ENCODE measurements at places on chromosomes 7 and 10.
A peak's percentile ranks its signal among the peaks of the same experiment; 100 is the strongest.

- no peak for DNase-seq
Measured at GRCh38 chr7:107860981-107861652, 29.9 kb upstream of the DLD start.

- no peak for DNase-seq
Measured at GRCh38 chr10:102230264-102230860, 4.3 kb downstream of the ELOVL3 start.

GRCh38 chr7:153258686-153259085 is 499.1 kb downstream of the ACTR3B start:
- no peak for DNase-seq

GRCh38 chr10:29701306-29701705 is 66.5 kb upstream of the SVIL start:
- DNase-seq, result no peak

DNA sequence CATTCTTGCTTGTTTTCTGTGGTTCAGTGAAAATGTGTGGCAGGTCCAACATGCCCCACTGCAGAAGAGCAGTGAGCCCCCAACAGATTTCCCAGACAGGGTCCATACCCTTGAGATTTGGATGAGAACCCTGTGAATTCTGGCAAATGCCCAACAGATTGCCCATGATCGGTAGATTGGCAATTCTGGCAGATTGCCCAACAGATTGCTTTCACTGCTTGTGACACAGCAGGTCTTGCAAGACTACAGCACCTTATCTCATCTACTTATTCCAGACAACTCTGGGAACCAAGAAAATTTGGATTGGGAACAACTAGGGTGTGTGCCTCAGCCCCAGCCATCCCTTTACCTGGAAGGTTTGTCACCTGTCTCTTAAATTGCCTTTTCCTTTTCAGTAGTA is 143.7 kb upstream of the COL1A2 start:
- no peak for DNase-seq

- DNase-seq, result no peak
Measured at GRCh38 chr7:84274029-84274638, 79.5 kb upstream of the SEMA3A start.

DNA sequence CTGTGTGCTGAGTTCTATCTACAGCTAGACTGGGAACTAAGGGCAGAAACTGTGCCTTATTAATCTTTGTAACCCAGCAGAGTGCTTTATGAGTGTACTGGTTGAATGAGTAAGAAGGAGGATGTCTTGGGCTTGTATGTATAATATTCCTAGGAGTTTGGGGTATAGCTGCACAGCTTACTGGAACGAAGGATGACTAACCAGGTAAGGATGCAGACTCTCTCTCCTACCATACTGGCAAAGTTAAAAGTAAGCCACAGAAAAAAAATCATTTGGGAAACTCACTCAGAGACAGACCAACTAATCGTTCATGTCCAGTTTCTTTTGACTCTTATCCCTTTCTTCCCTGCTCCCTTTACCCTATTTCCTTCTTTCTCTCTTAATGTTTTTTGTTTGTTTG is 1.4 kb upstream of the DHTKD1 start:
- DNase-seq, result no peak

DNA sequence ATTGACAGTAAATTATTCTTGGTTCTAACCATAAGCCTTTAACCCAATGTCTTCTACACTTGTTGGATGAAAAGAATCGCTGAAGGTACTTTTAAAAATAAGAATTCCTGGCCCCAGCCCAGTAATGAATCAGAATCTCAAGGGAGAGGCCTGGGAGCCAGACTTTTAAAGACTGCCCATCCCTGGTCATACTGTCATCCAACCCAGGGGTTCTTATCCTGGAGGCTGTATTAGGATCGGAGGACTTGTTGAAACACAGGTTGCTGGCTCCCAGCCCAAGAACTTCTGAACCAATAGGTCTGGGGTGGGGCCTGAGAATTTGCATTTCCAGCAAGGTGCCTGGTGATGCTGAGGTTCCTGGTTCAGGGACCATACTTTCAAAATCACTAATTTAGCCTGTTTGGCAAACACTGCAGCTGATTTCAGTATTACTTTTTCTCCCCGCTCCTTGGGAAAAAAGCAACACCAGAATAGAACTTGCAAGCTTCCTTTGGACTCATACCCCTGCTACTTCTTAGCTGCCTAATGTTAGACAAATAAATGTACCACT is 79.5 kb upstream of the FAM133B start:
- no peak for DNase-seq

DNA sequence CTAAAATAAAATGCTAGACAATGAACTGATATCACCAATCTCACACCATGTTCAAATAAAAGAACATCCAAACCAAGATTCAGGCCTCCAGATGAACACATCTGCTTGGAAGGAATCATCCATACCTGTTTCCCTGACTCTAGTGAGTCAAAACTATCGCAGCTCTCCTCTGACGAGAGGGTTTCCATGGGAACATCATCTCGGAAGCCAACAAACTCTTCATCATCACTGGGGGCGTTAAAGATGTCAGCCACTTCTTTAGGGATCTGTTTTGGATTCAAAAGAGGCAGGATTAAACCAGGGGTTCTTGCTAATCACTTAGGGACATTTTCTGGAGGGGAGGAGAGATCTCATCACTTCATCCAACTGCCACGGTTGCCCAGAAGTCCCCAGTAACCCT is 29.1 kb downstream of the CDCA7L start:
- DNase-seq, result peak; percentile 49

- DNase-seq, result no peak
Measured at GRCh38 chr7:69804962-69805361, 206.7 kb downstream of the AUTS2 start.

DNA sequence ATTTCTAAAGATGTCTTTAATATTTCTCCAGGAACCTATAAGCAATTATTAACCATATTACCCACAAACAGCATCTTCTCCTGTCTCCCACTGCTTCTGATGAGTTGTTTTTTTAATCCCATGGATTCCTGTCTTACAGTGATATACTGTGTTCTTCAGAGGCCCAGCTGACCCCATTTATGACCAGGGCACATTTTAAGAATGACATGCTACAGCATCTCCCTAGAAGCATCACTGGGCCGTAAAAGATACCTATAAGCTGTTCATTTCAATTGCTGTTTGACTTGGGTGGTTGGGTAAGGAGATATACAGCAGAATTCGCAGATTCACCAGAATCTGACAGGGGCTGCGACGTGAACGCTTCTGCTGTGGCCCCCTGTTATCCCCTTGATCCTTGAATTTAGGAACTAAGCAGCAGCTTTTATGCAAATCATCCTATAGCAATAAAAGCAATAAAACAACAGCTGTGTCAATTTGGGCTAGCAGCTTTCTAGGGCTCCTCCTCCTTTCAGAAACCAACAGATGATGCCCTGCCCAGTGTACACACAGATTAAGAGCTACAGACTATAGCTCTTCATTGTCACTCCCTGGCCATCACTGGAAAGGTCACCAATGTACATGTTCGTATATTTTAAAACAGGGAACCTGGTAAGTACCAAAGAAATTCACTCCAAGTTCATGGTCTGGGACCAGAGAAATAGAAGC is 86.8 kb downstream of the CPEB3 start:
- no peak for DNase-seq

DNA sequence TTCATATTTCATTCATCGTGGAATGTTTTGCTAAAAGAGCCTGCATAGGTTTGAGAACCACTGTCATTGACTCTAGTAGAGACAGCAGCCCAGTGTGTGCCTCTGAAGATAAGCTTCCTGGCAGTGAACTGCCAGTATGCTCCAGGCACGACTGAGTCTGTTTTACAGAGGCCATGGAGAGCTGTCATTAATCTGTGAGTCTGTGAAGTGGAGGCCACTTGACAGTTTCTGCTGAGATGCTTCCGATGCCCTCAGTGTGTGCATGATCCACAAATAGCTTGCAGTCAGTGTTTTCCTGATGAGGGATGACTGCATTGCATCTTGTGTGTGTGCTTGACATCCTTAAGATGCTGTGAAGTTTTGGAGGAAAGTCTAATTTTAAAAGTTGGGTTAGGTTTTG is 162.2 kb downstream of the PFKFB3 start:
- no peak for DNase-seq

DNA sequence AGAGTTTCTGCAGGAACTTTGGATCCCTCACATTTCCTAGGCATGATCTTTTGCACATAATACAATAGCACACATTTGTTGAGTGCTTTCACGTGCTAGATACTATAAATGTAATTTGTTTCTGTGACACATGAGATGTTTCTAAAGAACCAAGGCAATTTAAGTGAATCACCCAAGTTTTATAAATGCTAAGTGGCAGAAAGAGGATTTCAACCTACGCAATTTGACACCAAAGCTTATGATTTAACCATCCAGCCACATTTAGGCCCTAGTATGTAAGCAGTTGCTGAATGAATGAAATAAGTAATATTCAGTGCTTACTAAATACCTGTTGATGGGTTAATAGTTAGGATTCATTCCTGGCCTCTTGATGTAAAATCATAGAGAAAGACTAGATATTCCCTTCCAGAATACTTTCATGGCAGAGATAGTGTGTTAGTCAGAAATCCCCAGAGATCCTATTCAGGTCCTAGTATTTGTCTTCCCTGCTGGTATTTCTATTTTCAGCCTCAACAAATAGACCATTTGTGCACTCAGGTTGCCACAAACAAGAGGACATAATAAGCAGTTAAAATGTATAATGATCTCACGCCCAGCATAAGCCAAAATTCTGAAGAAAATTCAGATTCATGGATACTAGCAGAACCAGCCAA is 572.6 kb downstream of the IPMK start:
- no peak for DNase-seq

DNA sequence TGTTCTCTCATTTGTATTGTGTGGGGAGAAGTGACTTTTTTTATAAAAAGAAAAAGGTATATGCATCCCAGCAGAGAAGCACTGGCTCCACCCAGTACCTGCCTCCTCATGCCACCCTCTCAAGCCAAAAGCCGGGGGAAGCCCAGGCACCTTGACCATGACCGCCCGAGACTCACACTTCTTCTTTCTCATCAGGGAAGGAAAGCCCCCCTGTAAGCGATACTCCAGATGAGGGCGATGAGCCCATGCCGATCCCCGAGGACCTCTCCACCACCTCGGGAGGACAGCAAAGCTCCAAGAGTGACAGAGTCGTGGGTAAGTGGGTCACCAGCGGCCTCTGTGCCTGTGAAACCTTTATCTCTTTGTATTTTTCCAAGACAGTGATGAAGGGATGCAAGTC is 22.9 kb downstream of the IKZF1 start:
- no peak for DNase-seq

GRCh38 chr7:27112361-27112760 is 9.9 kb upstream of the HOXA2 start:
- DNase-seq, result no peak

DNA sequence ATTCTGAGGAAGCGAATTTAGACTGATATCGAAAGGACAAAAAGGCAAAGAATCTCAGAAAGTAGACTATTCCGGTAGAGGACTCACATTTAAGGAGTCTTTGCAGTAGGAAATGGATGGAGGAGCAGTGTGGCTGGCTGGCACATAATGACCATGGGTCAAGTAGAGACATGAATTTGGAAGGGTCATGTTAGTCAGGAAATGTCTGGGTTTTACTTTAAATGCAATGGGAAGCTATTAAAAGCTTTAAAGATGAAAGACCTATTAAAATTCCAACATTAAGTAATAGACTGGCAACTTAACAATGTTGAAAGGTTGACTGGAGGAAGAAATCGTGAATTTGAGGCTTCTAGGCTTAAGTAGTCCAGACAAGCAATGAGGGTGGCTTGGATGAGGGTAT is 90.0 kb upstream of the SEMA3C start:
- no peak for DNase-seq

DNA sequence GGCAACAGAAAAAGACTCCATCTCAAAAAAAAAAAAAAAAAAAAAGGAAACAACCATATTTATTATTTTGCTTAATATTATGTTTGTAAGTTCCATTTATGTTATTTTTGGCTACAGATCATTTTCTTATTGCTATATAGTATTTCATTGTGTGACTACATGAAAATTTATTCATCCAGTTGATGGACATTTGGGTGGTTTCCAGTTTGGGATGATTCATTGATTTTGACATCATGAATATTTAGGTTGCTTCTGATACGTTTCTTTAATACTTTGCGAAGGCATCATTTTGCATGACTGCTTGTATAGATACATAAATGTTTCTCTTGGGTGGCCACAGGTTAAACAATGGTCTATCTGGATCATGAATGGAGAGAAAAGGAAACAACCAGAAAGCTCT is 2.0 kb upstream of the NPSR1 start:
- no peak for DNase-seq

GRCh38 chr10:52213321-52213752 is 100.7 kb upstream of the DKK1 start:
- DNase-seq, result no peak

- DNase-seq, result no peak
Measured at GRCh38 chr7:116429986-116430619, 69.4 kb upstream of the CAV2 start.

- DNase-seq, result no peak
Measured at GRCh38 chr10:11140963-11141362, 123.3 kb downstream of the CELF2 start.

GRCh38 chr7:155322530-155322929 is 24.9 kb downstream of the INSIG1 start:
- DNase-seq, result no peak

GRCh38 chr7:25835197-25835596 is 316.8 kb upstream of the NFE2L3 start:
- DNase-seq, result no peak

DNA sequence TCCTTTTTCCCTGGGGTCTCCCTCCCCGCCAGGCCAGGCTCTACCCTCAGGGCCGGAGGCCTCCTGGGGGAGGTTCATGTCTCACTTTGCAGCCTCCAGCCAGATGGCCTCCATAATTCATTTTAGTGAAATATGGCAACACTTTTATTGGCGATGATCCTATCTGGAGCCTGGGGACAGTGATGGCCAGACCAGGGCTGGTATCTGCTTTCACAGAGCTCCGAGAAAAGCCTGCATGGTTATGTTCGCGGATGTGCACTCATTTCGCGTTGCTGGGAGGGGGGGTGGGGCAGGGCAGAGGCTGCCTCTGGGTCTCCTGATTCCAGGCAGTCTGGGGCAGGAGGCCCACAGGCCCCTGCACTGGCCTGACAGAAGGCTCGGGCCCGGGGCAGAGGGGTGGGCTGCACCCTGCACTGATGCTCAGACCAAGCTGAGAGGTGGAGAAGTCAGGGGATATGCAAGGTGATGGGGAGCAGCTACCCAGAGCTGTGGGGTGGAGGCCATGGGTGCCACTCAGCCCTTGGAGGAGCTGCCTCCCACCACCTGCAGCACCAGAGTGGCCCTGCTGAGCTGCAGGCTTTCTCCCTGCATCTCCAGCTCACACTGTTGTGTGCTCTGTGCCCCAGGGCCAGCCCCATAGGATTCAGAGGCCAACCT is 85.3 kb upstream of the RET start:
- no peak for DNase-seq

DNA sequence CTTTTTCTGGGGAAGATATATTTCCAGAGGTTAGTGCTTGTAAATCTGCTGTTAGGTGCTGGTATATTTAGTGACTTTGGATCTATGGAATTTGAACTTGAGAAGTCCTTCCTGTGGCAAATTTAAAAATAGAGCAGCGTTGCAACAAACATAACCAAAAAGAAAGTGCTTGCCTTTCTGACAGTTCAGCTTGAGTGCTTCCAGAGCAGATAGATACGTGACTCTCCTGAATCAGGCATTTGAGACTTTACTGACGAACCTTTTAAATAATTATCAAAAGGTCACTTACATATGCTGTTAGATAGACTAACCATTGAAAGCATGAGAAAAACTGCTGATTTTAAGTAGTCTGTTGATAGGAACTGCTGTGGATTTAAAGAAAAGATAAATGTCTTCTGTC is 387.5 kb upstream of the LRRTM3 start:
- DNase-seq, result no peak
